ENCODE measurements at places on chromosomes 1 and 21.

DNA sequence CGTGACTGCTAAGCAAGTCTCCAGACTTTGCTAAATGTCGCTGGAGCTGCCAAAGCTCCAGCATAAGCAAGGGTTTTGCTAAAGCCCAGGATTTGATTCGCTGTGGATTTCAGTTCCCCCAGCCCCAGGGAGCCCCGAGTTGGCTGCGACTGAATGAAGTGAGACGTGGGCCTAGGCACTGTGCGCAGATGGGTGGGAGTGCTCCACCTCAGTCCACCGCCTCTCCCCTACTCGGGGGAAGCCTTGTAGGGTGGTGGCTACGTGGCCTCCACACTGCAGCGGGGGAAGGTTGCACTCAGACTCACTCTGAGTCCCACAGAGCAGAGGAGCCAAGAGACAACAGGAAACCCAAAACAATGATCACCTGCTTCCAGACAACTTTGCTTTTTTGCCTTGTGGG is 397.8 kb upstream of the VAMP3 start:
- no peak for DNase-seq

DNA sequence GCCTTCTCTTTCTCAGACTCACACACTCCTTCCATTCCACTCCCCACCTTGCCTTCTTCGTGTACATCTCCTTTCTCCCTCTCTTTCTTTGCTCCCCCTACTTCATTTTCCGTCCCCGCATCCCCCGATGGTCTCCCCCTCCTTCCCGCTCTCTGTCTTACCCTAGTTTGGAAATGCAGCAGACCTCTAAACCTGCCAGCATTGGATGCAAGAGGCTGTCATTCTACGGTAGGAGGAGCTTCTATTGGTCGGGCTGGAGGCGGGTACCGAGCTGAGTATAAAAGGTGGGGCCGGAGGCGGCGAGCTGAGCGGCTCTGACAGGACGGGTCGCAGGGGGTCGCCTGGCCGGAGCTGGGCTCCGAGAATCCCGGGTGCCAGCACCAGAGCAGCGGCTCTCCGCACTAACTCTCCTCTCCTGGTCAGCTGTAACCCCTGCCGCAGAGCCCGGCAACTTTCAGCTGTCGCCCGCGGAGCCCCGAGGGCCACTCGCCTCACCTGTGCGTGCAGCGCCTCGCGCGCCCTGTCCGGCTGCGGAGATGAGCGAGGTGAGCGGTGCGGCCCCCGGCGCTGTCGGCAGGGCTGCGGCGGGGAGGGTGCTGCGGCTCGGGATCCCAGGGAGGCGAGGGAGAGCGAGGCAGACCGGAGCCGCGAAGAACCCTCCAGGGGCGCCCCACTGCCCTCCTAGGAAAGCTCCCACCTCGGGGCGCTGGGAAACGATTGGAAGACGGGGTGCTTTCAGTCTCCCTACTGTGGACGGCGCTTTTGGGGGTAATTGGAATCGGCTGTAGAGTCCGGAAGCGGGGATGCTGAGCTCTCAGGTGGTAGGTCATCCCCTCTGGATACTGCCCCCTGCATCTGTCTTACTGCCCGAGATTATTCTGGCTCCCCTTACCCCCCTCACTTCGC is at the start of gene PCP4L1:
Gene PCP4L1, plus strand, starts transcription at position 307 of the 906 bp plus-strand sequence. Its CDS starts 230 bp downstream, at position 537.
- peak; percentile 92 for DNase-seq

GRCh38 chr1:74703386-74704182 is 29.3 kb downstream of the CRYZ start:
- DNase-seq, result no peak

GRCh38 chr21:29376556-29376955 is 77.8 kb downstream of the BACH1 start:
- DNase-seq, result no peak

DNA sequence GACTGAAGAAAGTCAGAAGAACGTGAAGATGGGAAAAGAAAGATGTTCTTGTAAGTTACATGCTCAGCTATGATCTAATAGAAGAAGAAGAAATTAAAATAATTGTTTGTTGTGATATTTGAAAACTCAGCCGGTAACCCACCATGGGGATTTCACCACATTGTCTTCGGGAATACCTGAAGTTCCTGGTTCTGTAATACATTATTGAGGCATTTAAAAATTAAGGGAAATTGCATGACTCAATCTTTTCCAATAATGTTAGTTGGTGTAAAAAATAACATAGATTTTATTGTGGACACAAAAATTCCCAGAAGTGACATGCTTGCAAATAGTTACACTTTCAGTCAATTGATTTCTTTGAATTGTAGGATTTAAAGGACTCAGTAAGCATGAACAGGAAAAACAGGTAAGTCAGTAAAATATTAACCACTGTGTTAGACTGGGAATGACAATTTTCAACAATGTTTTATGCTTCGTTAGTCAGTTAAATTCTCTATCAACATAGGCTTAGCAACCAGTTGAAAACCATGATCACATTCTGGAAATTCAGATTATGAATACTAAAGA is 745.1 kb downstream of the LTN1 start:
- no peak for DNase-seq

- peak; percentile 21 for DNase-seq
These were observed 47.5 kb downstream of the HSF2BP start for GRCh38 chr21:43611598-43612369.

DNA sequence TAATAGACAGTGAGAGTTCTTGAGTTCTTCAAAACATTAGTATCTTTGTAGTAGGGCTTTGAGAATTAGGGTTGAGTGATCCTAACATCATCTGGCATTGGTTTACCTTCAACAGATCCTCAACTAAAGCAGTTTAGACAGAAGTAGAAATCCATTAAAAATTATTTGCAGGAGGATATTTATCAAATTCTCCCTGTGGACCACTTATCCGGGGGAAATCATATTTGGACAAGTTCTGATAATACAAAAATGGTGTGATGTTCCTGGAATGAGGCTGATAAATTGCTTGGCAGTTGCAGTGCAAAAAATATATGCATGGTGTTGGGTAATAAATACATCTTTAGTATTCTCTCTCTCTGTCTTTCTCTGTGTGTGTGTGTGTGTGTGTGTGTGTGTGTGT is 115.1 kb upstream of the CHODL start:
- no peak for DNase-seq

GRCh38 chr1:1205769-1206375 is 520 bp downstream of the TNFRSF18 start:
- no peak for DNase-seq

GRCh38 chr1:69228501-69228900 is 339.2 kb upstream of the LRRC7 start:
- no peak for DNase-seq

DNA sequence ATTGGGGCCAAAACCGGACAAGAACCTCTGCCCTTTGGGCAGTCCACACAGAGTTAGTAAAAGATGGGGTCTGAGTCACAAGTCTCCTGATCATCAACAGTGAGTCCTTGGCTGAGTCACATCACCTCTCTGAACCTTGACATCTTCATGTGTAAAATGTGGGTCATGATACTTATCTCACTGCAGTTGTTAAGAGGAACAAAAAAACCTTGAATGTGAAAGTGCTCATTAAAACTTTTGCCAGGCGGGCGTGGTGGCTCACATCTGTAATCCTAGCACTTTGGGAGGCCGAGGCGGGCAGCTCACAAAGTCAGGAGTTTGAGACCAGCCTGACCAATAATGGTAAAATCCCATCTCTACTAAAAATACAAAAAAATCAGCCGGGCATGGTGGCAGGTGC is 15.7 kb downstream of the S100A16 start:
- no peak for DNase-seq

- DNase-seq, result no peak
These were observed 120.2 kb upstream of the SLC45A1 start for GRCh38 chr1:8197493-8198282.

DNA sequence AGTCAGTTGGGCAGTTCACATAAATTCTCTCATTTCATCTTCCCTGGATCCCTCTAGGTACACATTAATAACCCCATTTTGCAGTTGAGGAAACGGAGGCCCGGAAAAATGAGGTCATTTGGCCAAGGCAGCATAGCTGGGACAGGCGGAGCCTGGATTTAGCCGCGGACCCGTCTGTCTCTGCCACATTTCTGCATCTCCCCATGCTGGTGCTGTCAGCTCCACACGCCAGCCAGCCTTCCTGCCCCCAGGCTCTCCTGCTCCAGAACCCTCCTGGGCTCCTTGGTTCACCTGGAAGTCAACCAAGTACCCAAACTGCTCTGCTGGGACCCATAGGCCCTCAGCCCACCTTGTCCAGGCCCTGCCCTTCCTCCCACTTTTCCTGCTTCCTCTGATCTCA is 7.6 kb downstream of the FOXO6 start:
- no peak for DNase-seq

DNA sequence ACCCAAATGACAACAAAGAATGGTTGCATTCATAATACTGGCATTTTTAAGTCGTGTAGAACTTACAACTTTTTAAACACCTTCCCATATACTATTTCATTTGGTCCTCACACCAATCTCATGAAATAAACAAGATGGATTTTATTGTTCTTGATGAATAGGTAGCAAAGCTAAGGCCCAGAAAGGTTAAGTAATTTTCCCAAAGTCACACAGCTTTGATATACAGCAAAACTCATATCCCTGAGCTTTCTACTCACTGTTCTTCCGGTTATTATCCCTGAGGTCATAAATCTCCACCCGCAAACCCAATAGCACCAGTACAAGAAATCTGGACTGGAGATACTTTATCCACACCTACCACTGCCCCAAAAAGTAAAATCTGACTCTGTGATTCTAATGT is 186.2 kb downstream of the RUNX1 start:
- DNase-seq, result no peak

DNA sequence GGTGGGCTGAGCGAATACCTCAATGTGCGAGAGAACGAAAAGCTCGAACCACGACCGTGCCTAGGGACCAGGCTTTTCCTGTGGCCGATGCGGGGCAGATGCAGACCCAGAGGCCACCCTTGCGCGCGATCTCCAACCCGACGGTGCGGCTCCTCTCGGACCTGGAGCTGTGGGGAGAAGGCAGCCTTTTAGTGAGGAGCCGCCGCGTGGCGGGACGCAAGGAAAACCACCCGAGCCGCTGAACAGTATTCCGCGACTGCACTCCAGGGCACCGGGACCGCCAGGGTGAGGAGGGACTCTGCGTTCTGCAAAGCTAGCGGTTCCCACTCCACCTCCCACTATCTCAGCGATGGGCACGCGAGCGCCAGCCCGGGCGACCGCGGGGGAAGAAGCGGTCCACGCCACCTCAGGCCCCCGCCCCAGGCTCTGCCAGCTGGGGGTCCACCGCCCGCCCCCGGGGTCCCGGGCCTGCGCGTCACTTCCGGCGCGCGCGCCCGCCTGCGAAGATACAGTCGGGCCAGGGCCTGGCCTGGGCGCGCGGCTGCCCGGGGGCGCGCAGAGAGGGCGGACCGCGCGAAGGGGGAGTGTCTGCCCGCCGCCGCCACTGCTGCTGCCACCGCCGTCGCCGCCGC is 66.5 kb upstream of the PRKACB start:
- DNase-seq, result peak; percentile 86

DNA sequence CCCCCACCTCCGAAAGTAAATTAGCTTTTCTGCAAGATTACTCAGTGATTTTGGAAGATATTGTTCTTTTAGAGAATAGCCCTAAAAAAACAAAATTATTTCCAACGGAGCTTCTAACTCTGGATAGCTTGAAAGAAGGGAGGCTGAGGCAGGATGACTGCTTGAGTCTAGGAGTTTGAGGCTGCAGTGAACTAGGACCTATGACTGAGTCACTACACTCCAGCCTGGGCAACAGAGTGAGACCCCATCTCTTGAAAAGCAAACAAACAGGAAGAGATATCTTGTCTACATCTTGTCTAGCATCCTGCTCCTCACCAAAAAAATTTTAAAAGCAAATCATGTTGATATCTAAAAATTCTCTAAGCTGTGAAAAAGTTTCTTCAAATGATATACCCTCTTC is 42.2 kb upstream of the CPLANE2 start:
- no peak for DNase-seq
